Activated T-cell treated with anti-CD3 and anti-CD28 coated beads, Interleukin-2, amount 50 U/mL, for 72 hours (primary cell): ENCODE measurements at places on chromosomes 4 and X. TPM values are rescaled to one million over a fixed set of nuclear protein-coding genes. Genes with fewer than 3 reads are reported as not detected.

The NAA11 gene
- total RNA-seq: not detected

The COL4A6 gene
- not detected for total RNA-seq

The NFXL1 gene
- total RNA-seq: 15.6 TPM

The SLC9B1 gene
- total RNA-seq: 3.4 TPM

The AFF2 gene
- total RNA-seq: 2.8 TPM

The RHOXF2B gene
- not detected for total RNA-seq

The TSPAN7 gene
- 0.62 TPM for total RNA-seq

The GYPB gene
- not detected for total RNA-seq

The USP11 gene
- total RNA-seq: 85.6 TPM

The LYAR gene
- total RNA-seq: 25.5 TPM

The MAGEA11 gene
- not detected for total RNA-seq

The GAGE12H gene
- total RNA-seq: not detected

The DIPK2B gene
- not detected for total RNA-seq

GRCh38 chr4:76206222-76206942, 7.2 kb downstream of the SCARB2 start:
- no peak for DNase-seq

DNA sequence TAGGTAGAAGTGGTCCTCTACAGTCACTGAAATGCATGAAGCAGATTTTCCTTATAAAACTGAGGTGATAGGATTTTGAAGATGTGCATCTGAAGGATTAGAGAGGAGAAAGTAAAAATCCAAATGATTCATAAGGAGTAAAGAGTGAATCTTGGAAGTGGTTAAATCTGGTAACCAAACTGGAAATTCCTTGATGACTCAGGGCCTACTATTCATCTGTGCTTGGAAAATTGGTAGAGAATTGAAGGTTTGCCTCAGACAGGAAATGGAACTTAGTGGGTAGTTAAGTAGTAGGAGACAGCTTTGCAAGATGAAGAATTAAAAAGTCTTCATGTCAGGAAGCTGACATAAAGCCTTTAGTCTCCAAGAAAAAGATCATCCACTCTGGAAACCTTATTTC, 368.9 kb upstream of the CTSO start:
- DNase-seq: no peak

- no peak for DNase-seq
Measured at GRCh38 chr4:37568489-37568888, 117.7 kb downstream of the RELL1 start.

GRCh38 chrX:8730812-8731558, 952 bp downstream of the ANOS1 start:
- DNase-seq: no peak

GRCh38 chr4:86307432-86307831, 52.4 kb downstream of the MAPK10 start:
- DNase-seq: no peak

- no peak for DNase-seq
Measured at GRCh38 chr4:3367866-3368265, 73.9 kb upstream of the HGFAC start.

DNA sequence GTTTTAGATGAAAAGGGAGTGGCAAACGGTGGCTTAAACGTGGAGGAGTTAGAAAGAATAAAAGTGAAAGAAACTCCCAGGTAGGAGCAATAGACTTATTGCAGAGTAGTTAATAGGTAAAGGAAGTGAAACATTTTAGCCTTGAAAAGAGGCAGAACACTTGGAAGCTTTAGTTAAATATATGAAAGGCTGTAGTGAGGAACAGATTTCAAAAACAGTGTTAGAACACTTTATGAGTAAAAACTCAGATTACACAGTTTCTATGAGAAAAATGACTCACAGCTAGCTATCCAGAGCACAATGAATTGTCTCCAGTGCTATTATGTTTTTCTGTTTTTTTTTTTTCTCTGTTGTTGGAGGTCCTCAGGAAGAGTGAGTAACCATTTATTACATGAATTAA, 45.8 kb downstream of the TACR3 start:
- no peak for DNase-seq

- DNase-seq: no peak
Measured at GRCh38 chr4:129264008-129264657, 168.2 kb downstream of the C4orf33 start.

DNA sequence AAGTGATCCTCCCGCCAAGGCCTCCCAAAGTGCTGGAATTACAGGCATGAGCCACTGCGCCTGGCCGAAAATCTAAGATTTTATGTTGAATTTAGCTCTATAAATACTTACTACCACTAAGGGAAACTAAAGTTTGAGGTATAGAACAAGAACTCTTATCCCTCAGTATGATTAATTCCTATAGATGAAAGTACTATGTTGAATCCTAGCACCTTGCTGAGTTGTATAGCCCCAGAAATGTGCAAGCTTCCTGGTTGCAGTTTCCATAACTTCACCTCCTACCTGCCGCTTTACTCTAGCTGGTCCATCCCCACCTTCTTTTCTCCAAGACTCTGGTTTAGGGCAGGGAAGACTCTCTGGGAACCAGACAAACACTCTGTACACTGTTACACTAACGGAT, 11.8 kb upstream of the TSPAN5 start:
- no peak for DNase-seq

DNA sequence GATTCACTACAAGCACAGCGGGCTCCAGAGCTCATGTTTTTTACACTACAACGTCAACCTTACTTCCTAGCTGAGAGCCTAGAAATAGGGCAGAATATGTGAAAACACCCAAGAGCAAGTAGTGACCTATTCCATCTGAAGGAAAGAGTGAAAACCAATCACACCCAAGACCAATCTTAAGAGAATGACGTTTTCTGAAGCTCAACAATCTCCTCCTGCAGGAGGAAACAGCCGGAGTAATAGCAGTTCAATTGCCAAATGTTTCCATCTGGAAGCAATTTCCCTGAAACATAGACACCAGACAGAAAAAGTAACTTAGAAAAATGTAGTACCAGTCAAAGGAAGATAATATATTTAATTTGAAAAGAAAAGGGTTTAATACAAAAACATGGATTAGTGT, 142.4 kb downstream of the ANXA5 start:
- DNase-seq: no peak

DNA sequence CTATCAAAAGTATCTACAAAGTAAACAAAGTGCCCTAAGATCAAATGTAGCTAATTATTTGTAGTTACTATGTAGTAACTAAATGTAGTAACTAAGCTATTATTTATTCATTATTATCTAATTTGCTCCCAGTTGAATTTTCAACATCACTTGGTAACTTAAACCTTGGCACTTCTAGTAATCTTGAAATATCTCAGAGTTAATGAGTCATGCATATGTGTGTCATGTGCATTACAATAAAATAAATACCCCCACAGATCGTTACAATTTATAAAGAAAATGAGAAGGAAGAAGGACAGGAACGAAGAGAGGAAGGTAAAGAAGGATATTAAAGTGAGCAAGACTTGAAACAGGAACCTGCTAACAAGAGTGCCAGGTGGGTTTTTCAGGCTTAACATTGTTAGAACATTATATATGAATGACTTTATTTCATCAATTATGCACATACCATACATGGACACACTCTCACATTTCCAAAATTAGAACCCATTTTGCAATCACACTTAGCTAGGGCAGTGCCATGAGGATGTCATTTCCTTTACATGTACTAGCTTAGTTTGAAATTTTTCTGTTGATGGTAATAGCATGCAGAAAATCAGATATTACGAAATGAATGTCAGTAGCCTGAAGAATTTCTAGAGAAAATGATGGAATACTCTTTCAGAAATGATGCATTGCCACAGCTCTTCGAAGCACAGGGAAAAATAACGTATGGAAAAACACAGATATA, 1670.4 kb upstream of the AGA start:
- DNase-seq: no peak

GRCh38 chr4:60817609-60818008, 382.5 kb upstream of the ADGRL3 start:
- no peak for DNase-seq

DNA sequence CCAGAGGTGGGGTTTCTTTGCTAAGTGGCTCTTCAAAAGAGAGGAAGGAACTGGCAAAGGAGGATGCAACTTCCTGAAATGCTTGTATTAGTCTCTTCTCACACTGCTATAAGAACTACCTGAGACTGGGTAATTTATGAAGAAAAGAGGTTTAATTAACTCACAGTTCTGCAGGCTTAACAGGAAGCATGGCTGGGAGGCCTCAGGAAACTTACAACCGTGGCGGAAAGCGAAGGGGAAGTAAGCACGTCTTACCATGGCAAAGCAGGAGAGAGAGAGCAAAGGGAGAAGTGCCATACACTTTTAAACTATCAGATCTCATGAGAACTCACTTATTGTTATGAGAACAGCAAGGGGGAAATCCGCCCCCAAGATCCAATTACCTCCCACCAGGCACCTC, 505.7 kb downstream of the ZNF674 start:
- no peak for DNase-seq

DNA sequence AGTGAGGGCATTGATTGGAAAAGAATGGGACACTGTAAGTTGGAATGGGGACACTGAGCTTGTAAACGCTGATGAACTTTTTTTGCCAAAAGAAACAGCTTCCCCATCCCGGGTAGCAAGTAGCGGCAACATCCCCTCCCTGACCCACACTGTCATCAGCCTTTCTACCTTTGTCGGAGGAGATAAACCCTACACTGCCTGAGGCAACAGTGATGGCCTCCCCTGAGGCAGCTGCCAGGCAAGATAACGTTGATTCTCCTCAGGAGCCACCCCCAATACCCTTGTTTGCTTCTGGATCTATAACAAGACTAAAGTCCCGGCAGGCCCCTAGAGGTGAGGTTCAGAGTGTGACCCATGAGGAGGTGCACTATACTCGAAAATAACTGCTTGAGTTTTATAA, 10.3 kb upstream of the RAB33B start:
- DNase-seq: no peak

DNA sequence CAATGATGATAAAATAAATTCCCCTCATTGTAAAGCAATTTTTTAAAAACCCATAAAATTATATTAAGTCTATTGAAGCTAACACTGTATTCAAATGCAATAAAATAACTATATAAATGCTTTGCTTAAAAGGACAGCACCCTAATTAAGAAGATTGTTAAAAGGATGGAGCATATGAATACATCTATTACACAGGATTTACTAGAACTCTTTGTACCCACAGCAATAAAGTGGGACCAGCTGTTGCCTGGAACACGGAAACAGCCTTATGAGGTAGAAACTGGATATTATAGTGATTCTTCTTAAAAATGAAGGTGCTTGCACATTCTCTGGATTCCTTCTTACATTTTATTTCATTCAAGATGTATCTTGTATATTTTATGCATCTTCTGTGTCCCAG, 298.7 kb upstream of the KLF3 start:
- no peak for DNase-seq

DNA sequence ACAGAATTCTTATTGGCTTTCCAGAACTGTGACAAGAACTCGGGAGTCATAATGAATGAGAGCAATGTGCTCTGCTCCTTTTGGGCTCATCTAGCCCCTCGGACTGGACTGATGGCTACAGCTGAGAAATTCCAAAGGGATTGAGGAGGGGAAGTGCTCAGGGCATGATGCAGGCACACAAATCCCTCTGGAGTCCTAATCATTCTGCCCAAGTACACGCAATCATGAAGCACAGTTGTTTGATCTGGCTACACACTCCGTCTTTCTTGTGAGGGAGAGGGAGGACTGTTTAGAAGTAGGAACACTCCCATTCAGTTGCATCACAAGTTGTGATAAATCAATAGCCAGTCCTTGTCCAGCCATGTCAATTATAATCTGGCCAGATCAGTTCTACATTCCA, 237.5 kb downstream of the COL25A1 start:
- no peak for DNase-seq

GRCh38 chrX:45697591-45697990, 496.9 kb upstream of the DIPK2B start:
- no peak for DNase-seq

DNA sequence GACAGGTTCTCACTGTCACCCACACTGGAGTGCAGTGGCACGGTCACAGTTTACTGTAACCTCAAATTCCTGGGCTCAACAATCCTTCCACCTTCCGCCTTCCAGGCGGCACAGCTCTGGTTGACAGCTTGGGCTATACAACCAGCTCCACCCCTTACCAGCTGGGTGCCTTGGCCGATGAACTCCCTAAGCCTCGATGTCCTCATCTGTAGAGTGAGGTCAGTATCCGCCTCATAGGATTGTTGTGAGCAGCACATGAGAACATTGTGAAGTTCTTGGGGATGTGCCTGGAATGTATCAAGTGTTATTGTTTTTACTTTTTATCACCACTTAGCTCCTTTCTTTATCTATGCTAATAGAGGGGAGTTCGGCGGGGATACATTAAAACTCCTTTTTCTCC, 23.3 kb downstream of the UCHL1 start:
- DNase-seq: no peak

GRCh38 chrX:15786915-15787314, 3.4 kb upstream of the ZRSR2 start:
- DNase-seq: no peak

- DNase-seq: no peak
Measured at GRCh38 chrX:121763671-121764070, 716.3 kb downstream of the GLUD2 start.

GRCh38 chr4:24768604-24769003, 26.8 kb upstream of the SOD3 start:
- no peak for DNase-seq

- no peak for DNase-seq
Measured at GRCh38 chr4:118716304-118716703, 31.1 kb downstream of the METTL14 start.

DNA sequence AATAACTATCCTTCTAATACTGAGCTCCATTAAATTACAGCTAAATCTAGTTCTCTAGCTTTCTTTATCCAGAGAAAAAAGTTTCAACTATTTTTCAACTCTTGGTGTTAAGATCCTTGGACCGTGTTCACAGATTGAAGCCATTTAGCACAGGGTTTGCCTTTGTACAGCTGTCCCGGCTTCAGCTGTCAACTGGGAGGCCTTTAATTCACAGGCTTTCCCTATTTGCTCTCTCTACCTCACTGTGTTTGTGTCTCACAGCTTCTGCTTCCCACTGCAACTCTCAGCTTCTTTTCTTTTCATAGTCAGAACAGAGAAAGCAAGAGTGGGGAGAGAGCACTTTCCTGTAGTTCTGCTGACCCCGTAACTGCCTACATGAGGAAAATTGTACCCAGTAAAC, 76.9 kb upstream of the SMAD1 start:
- DNase-seq: no peak

DNA sequence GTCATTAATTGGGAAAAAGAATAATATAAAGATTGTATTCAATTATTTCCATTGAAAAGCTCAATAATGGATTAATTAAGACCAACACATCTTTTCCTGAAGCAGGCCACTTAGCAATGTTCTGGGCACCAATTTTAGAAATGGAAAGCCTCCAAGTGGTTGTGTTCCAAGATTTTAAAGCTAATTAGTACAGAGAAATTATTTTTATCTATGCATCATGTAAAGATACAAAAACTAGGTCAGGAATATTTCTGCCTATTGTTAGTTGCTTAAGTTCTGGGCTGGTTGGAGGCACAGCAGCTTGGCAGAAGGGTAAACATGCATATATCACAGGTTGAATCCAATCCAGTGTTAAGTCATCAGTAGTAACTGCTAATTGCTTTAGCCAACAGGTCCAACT, 101.9 kb downstream of the RASL11B start:
- DNase-seq: no peak

DNA sequence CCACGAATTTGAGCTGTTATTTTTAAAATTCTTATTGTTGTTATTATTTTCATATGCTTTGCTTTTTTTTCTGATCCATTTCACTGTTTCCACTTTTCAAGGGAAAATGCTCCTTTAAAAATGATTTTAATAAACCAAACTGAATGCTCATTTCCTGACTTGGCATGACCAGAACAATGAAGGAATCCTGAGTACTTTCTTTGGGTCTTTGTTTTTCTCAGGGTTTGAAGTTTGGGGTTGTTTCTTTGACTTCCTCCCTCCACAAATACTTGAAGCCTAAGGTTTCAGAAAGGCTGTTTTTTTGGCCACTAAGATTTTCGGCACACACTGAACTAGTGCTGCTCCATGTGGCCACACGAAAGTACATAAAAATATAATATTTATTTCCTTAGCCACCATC, 171.0 kb downstream of the NR3C2 start:
- DNase-seq: no peak
